ENCODE measurements at places on chromosomes 1 and 21.

DNA sequence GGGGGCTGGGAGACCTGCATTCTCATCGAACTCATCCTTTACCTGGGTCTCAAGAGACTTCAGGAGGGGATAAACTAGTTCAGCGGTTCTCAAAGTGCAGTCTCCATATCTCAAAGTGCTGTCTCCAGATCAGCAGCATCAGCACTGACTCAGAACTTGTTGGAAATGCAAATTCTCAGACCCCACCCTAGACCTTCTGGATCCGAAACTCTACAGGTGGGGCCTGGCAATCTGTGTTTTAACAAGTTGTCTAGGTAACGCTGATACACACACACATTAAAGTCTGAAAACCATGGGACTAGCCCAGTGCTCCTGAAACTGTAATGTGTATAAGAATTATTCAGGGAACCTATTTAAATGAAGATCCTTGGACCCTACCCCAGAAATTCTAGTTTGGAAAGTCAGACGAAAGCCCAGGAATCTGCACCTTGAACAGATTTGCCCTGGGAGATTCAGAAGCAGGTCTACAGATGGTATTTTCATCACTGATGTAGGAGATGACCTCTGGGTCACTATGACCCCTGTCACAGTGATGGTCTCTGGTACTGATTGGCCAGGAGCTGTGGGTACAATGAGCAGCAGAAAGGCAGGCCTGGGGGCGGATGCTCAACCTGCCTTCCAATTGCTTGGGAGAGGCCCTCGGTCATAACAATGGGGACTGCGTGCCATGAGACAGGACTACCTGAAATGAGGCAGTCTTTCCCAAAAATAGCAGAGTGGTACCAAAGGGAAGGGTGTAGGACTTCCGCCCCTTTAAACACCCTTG is 127.2 kb downstream of the FAM78B start:
- no peak for DNase-seq

DNA sequence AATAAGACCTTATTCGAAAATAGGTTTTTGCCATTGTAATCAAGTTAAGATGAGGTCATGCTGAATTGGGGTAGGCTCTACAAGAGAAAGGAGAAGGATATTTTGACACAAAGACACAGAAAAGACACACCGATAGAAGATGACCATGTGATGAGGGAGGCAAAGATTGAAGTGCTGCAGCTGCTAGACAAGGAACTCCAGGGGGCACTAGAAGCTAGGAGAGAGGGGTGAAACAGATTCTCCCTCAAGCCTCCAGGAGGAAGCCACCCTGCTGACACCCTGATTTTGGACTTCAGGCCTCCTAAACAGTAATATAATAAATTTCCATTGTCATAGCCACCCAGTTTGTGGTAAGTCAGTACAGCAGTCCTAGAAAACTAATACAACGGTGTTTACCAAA is 506.8 kb upstream of the CAMK1G start:
- no peak for DNase-seq

GRCh38 chr1:169610108-169610507 is 19.8 kb downstream of the SELP start:
- DNase-seq, result no peak

DNA sequence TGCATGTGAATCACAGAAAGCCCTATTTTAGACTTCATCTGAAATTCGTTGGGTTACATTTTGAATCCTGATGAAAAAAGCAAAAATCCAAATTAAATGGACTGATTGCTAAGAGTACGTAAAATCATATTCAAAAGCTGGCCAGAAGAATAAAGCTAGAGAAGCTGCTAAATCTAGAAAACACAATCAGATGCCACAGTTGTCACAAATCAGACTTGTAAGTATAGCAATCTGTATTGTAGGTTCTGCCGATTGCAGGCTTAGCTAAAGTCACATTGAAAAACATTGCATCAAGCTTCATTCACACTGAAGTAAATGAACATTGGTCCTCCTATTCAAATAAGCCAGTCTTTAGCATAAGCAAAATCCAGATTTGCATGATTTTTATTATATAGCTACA is 235.1 kb upstream of the ST6GALNAC5 start:
- DNase-seq, result no peak

GRCh38 chr1:31208361-31208945 is 31.2 kb downstream of the NKAIN1 start:
- no peak for DNase-seq

DNA sequence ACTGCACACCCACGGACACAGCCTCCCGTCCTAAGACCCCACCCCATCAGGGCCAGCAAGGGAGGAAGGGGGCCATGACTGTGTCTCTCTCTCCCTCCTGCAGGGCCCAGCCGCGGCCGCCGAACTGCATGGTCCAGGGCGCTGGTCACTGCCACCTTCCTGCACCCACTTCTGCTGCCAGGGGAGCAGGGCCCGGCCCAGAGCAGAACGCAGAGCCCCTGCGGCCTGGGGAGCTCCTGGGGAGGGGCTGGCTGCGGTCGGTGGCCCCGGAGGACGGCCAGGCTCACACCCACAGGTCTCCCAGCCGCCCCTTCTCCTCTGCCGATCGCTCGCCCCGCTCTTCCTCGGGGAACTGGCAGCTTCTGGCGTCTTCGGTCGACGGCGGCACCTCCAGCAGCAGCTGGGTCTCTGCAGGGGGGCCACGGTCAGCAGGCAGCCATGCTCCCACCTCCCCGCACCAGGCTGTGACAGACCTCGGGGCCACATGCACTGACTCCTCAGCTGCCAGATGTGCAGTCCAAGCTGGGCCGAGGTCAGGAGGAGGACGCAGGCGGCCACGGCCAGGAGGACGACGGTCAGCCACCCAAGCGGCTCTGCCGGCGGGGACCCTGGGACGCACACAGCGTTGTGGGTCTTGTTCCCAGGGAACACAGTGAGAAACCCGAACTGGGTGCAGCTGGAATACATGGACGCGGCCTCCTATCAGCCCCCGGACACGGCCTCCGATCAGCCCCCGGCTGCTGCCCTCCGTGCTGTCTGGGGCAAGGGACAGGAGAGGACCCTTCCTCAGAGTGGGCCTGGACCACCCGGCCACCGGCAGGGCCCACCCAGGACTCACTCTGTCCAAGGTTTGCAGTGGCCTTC is 2.6 kb downstream of the TNFRSF18 start:
- DNase-seq, result no peak

DNA sequence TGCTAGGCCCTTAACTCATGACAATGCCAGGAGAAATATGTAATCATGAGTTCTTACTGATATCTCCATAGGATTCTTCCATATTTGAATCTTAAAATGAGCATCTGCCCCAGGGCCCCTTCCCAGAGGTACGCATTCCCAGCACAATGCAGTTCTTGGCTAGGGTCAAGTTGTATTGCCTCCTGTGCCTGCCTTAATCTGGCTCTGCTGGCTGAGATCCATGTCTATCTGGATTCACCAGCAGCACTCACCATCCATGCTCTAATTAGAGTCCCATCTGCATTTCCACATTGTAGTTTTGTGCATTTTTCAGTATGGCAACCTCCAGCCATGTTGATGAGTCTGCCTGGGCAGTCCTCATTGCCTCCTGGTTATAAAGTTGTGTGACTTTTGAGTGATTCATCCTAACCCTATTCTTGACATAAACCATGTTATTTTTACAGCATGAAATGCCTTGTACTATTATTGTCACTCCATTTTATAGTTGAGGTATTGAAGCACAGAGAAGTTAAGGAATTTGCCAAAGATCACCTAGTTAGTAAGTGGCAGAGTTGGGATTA is 55.9 kb downstream of the CAMSAP2 start:
- DNase-seq, result no peak

- DNase-seq, result no peak
These were observed 1.9 kb upstream of the GBP4 start for GRCh38 chr1:89200663-89201062.

GRCh38 chr1:97632776-97633175 is 288.1 kb downstream of the DPYD start:
- DNase-seq, result no peak

GRCh38 chr1:32701421-32701911 is 1.1 kb downstream of the SYNC start:
- DNase-seq, result no peak

DNA sequence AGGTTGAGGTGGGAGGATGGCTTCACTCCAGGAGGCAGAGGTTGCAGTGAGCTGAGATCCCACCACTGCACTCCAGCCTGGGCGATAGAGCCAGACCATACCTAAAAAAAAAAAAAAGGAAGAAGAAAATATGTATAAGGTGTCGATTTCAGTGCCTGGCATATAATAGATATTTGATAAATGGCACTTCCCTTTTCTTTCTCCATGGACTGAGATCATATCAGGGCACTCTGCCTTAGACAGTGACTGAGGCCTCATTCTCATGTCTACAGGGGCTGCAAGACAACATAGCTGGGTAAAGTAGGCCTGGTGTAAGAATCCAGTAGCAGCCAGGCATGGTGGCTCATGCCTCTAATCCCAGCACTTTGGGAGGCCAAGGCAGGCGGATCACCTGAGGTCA is 21.2 kb downstream of the PCAT6 start:
- no peak for DNase-seq

DNA sequence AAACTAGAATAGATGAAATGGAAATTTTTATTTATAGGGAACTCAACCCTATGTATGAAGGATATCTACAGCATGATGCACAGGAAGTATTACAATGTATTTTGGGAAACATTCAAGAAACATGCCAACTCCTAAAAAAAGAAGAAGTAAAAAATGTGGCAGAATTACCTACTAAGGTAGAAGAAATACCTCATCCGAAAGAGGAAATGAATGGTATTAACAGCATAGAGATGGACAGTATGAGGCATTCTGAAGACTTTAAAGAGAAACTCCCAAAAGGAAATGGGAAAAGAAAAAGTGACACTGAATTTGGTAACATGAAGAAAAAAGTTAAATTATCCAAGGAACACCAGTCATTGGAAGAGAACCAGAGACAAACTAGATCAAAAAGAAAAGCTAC is 7.9 kb downstream of the USP1 start:
- DNase-seq, result no peak

DNA sequence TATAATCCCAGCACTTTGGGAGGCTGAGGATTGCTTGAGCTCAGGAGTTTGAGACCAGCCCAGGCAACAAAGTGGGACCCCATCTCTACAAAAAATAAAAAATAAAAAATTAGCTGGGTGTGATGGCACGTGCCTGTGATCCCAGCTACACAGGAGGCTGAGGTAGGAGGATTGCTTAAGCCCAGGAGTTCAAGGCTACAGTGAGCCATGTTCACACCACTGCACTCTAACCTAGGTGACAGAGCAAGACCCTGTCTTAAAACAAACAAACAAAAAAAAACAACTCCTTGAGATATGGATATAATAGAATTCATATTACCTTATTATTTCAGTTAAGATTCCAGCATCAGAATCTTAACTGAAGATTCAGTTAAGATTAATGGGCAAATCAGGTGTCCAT is 52.4 kb downstream of the RPL5 start:
- no peak for DNase-seq

GRCh38 chr1:199619223-199619622 is 408.3 kb upstream of the NR5A2 start:
- DNase-seq, result no peak

GRCh38 chr1:51653127-51653526 is 36.2 kb downstream of the OSBPL9 start:
- no peak for DNase-seq

DNA sequence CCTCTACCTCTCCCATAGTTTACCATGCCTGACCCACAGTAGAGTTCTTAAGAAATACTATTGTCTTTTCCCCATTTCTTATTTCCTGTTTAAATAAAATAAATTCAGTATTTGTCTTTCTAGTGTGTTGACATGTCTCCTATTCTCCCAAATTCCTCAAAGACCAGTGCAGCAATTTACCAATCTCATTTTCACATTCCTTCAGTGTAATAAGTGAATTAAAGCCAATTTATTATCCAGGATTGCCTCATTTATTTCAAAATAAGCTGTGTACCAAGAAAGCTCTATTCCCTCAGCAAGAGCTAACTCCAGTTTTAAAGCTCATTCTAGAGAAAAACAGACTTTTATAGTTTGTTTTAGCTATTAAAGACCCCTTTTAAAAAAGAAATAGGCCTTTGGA is 49.9 kb downstream of the DISC1 start:
- no peak for DNase-seq

DNA sequence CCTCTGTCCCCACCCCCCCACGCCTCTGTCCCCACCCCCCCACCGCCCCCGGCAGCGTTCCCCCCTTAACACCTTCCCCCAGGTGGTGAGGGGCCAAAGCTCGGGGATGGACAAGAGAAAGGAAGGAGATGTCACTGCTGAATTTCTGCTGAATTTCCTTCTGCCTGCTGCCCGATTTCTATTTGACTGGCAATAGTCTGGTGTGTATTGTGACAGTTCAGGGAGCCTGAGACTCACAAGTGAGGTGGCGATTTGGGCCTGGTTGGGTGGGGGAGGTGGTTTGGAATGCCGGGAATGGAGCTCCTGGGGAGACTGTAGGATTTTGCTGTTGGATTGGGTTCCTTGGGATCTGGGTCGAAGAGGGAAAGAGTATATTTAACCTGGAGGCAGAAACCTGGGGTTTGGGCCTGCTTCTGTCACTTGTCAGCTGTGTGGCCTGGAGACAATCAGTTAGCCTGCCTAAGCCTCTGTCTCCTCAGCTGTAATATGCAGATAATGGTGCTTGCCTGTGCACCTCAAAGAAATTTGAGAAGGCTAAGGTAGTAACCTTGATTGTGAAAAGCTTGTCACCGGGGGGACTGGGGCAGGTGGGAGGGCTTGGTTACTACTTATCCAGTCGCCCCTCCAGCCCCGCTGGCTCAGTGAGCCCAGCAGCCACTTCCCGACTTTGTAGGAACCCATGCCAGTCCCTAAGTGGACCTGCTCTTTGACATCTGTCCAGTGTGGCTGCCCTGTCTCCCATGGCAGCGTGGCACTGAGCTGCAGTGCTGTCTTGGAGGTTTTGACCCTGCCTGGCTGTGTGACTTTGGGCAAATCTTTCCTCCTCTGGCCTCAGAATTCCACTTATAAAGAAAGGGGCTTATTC is 7.7 kb upstream of the LMNA start:
- DNase-seq, result no peak

- DNase-seq, result no peak
These were observed 59.4 kb downstream of the RUNX3 start for GRCh38 chr1:24870551-24871195.

All from activated CD4-positive, CD25-positive, alpha-beta regulatory T cell (primary cell).